ENCODE measurements at places on chromosomes 4 and X.

- no peak for DNase-seq
Measured at GRCh38 chr4:84894621-84895020, 71.9 kb downstream of the WDFY3 start.

GRCh38 chrX:20361890-20362262, 95.2 kb upstream of the RPS6KA3 start:
- no peak for DNase-seq

DNA sequence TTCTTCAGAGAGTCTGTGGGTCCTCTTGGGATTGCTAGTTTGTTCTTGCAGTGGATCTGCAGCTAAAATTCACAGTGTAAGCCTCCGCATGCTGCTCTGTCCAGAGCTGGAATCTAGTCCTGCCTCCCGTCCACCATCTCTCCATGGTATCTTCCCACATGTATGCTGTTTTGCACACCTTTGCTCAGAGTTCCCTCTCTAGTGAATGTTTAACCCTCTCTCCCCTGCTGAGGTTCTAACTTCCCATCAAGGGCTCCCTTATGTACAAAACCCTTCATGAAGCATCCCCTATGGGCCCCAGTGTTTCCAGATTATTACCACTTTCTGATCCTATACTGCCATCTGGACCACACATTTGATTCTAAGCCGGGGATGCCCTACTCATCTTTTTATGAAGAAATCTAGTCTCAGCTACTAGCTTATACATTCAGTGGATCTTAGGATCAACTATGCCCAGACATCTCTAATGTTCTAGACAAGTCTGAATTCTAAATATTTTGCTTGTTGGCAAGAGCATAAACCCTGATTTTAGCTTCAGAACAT, 157.3 kb downstream of the CPEB2 start:
- DNase-seq = no peak

DNA sequence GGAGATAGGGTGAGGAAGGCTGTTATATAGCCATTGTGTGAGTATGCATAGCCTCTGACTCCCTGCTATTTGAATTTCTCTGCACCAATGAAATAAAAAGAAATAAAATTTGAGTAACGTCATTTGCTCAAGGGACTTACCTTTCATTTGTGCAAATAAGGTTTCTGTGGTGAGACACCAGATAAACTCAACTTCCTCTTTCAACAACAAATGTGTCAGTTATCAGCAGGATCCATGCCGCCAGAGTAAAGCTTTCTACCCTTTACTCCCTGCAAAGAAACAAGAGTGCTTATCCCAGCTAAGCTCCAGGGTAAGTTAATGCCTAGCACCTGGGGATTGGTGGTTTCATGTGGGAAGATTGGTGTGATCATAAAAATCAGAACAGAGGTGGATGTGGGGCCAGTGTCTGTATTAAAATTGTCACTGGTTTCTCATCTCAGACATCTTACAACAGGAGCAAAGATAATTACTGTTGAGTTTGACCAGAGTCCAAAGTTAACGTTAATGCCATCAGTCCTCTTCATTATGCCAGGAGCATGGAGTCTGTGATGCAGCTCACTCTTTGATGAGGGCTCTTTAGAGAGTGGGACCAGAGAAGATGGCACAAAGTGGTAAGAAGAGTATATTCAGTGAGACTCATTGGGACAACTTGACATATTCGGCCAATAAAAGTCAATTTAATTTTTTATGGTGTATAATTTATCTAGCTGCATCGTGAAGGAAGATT, at the start of gene P2RY10:
Gene P2RY10, plus strand, starts transcription at position 206 of the 727 bp plus-strand sequence. CDS start 15,130 bp downstream, outside the sequence.
- DNase-seq = no peak

DNA sequence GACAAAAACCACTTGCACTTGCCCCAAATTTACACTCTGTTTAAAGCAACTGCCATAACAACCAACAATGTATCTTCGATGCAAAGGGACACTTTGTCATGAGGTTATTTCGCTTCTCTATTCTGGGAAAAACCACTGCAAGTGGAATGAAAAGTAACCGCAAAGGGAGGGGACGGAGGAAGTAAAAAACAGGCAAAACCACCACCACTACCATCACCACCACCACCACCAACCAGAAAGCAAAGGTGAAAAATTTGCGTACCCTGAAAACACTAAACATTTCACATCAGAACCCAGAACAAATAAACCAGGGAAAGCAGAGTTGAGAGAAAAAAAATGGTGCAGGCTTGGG, 1.2 kb upstream of the N4BP2 start:
- no peak for DNase-seq

DNA sequence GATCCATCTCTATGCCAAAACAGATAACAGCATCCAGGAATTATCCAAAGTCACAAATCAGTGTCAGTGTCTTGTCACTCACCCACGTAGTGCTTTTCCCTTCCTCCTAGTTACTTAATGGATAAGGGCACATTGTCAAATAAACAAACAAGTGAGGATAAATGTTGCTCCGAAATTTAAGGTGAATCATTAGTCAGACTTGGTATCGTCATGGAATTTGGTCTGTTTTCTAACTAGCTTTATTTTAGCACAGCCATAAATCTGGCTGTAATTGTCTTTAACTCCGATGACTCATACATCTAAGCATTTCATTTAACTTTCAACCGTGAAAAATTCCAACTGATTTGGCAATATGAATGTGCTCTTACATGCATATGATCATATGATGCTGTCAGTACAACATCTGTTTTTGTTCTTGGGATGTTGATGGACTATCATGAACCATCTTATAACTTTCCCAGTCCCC, 83.3 kb downstream of the SNCA start:
- DNase-seq = no peak

- DNase-seq = no peak
Measured at GRCh38 chrX:12197030-12197429, 58.8 kb downstream of the FRMPD4 start.

GRCh38 chr4:1871471-1872021, 353 bp downstream of the NSD2 start:
- no peak for DNase-seq

- no peak for DNase-seq
Measured at GRCh38 chr4:148097801-148098200, 344.4 kb downstream of the NR3C2 start.

DNA sequence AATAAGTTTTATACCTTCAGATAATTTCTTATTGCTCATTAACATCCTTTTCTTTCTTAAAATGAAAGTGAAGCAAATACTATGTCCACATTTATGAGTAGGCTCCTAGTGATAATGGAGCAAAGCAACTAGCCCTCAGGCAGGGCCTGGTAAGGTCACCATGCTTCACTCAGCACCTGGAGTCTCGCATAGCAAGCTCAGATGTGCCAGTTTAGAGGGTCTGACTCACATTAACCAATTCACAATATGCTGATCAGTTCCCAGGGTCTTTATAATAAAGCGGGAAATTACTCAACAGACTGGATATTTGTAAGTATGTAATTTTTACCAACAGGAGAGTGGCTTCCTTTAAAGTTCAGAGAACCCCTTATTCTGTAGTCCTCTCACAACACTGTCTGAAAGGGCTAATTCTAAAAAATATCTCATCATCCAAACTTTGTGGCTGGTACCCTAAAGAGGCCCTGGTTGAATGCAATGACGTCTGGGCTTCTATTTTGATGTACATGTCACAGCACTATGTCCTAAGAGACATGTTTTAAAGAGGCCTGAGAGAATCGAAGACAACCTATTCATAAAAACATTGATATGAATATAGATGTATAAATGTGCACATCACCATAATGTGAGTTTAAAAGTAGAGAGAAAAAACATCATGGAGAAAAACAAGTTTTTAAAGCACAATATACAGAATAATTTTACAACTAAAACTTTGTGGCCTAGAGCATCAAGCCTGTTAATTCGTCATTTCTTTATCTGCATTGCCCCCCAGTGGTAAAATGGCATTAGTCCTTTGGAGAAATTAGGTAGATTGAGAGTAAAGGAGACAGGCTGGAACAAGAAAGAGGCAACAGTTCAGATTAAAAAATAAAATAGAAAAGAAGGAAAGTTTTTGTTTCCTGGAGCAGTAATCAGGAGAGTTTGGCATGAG, 44.3 kb downstream of the IL21 start:
- DNase-seq = no peak

DNA sequence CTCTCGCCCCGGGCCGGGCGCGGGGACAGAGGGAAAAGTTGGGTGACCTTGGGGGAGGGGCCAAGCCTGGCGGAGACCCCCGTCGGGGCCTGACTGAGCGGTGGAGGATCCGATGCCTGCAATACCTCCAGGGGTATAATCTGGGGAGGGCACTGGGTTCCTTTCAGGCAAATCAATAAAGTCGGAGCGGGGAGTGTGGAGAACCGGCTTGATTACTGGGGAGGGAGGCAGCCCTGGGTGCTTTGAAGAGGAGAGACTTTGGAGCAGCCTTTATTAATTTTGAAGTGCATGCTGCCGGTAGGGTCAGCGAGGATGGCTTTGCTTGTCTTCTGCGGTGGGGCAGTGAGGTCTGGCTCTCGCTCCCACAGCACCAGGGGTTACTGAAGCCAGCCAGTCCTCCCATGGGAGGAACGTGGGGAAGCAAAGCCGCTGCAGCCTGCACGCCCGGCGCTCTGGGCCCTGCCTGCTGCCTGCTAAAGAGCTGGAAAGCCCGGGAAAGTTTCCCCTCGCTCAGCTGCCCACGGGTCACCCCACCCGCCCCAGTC, 403 bp upstream of the LGI2 start:
- DNase-seq = no peak

GRCh38 chr4:183355405-183355804, 33.2 kb upstream of the CLDN24 start:
- no peak for DNase-seq

GRCh38 chrX:8848911-8849310, 47.7 kb upstream of the FAM9A start:
- DNase-seq = no peak

- DNase-seq = no peak
Measured at GRCh38 chrX:85113746-85114145, 110.1 kb downstream of the APOOL start.

GRCh38 chr4:87657525-87657924, 7.4 kb downstream of the DMP1 start:
- no peak for DNase-seq

GRCh38 chrX:68077378-68077777, 355.9 kb downstream of the OPHN1 start:
- no peak for DNase-seq

GRCh38 chr4:187826725-187827124, 168.8 kb upstream of the ZFP42 start:
- no peak for DNase-seq

DNA sequence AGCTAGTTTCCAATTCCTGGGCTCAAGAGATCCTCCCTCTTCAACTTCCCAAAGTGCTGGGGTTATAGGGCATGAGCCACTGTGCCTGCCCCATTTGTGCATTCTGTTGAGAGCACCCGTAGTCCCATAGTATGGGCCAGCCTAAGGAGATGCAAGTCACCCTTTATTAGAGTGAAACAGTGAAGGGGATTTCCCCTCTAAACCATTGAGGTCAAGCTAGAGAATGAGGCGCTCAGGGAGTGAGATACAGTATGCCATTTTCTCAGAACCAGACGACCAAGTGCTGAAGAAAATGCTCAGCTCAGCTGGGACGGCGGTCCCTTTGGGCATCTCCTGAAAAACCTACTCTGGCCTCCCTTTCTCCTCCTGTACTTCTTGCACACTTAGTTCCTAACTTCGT, 18.7 kb downstream of the RNF4 start:
- DNase-seq = no peak

GRCh38 chr4:164621886-164622521, 131.9 kb upstream of the SMIM31 start:
- DNase-seq = no peak

- no peak for DNase-seq
Measured at GRCh38 chr4:41232406-41232805, 18.1 kb upstream of the APBB2 start.

- DNase-seq = no peak
Measured at GRCh38 chrX:150715184-150715583, 22.0 kb downstream of the MTMR1 start.

GRCh38 chr4:169566021-169566818, 46.2 kb downstream of the NEK1 start:
- no peak for DNase-seq

- no peak for DNase-seq
Measured at GRCh38 chrX:44017676-44018075, 44.5 kb upstream of the NDP start.

DNA sequence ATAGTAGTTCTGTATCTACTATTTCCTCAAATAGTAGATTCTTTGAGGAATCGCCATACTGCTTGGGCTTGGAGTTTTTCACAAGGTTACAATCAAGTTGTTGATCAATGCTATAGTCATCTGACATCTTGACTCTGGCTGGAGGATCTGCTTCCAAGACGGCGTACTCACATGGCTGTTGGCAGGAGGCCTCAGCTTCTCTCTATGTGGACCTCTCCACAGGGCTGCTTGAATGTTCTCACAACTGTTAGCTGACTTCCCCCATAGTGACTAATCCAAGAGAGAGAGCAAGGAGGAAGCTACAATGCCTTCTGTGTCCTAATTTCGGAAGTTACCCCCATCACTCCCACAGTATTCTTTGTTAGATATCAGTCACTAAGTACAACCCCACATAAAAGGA, 10.3 kb downstream of the EGFL6 start:
- DNase-seq = no peak

DNA sequence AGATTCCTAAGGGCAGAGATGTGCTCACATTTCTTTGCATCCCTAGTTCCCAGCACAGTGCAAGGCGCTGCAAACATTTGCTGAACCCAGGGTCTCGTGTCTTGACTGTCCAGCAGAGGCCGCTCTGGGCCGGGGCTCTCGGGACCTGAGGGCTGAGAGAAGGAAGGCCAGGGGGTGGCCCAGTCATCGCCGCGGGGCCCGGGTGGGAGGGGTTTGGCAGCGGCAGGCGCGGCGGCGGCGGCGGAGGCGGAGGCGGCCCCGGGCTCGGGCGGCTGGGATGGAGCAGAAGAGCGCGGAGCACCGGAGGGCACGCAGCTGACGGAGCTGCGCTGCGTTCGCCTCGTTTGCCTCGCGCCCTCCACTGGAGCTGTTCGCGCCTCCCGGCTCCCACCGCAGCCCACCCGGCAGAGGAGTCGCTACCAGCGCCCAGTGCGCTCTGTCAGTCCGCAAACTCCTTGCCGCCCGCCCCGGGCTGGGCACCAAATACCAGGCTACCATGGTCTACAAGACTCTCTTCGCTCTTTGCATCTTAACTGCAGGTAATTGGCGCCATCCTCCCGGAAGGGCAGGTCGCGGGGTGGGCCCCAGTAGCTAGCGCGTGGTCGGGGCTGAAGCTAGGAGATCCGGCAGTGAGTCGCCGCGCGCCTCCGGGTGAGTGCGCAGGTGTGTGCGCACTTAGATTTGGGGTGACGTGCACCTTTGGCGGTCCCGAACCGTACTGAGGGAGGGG, at the start of gene PARM1:
Gene PARM1, plus strand, starts transcription at position 285 of the 730 bp plus-strand sequence. Its CDS starts 212 bp downstream, at position 497.
- DNase-seq = peak; percentile 50
